ENCODE measurements at places on chromosomes 1 and 21.

GRCh38 chr1:218970397-218970990 is 203.2 kb upstream of the LYPLAL1 start:
- no peak for DNase-seq

DNA sequence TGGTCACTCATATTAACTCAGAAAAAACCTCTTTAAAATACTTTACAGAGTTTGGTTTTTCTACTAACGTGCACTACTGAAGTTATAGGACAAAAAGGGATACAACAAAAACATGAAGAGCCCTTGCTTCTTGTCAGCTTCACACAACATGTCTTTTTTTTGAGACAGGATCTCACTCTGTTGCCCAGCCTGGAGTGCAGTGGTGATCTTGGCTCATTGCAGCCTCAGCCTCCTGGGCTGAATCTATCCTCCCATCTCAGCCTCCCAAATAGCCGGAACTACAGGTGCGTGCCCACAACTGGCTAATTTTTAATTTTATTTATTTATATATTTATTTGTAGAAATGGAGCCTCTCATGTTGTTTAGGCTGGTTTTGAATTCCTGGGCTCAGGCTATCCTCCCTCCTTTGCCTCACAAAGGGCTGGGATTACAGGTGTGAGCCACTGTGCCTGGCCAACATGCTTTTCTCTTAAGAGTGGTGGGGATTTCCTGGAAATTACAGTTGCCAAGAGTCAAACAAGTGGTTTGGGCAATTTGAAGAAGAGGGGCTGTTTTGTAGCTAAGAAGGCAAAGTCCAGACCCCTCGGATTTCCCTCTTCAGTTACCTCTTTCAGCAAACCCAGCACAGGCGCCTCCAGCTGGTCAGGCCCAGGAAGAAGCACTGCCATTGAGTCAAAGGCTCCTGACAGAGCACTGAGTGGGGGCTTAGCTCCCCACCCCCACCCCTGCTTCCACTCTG is 6.4 kb upstream of the SMPDL3B start:
- DNase-seq = no peak

DNA sequence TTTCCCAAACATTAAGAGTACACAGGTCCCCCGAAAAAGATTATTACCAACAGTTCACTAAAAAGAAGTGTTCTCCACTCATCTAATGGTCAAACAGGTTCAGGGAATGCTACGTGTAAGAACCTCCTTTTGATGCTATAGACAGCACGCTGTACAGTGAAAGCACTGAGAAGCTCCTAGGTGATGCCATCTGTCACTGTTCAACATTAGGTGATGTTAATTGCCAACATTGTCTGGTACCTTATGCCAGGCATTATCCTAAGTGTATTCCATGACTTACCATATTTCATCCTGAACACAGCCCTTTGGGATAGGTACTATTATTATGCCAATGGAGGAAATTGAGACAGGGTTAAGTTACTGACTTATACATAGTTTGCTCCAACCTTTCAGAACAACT is 82.1 kb downstream of the DAB1 start:
- DNase-seq = no peak

DNA sequence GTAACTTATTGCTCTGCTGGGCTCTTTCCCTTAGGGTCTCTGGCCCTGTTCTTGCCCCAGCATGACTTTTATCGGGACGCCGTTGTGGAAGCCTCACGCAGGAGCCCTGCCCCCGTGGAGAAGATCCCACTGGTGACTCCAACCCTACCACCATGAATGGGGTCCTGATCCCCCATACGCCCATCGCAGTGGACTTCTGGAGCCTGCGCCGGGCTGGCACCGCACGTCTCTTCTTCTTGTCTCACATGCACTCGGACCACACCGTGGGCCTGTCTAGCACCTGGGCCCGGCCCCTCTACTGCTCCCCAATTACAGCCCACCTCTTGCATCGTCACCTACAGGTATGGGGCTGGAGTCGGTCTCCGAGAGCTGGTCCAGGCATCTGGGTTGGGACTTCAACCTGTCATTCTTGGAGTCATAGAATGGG is 322 bp downstream of the DCLRE1B start:
- peak; percentile 33 for DNase-seq

DNA sequence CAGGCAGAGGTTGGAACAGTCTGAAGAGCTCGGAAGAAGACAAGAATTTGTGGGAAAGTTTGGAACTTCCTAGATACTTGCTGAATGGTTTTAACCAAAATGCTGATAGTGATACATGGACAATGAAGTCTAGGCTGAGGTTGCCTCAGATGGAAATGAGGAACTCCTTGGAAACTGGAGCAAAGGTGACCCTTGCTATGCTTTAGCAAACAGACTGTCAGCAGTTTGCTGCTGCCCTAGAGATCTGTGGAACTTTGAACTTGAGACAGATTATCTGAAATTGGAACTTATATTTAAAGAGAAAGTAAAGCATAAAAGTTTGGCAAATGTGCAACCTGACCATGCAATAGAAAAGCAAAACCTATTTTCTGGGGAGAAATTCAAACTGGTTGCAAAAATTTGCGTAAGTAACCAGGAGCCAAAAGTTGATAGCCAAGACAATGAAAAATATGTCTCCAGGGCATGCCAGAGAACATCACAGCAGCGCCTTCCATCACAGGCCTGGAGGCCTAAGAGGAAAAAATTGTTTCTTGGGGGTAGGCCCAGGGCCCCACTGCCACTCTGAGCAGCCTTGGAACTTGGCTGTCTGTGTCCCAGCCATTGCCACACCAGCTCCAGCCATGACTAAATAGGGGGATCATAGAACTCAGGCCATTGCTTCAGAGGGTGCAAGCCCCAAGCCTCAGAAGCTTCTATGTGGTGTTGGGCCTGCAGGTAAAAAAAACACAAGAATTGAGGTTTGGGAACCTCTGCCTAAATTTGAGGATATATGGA is 675.3 kb downstream of the LTN1 start:
- no peak for DNase-seq

GRCh38 chr1:1331068-1331965 is at the start of gene TAS1R3:
TSS of gene TAS1R3 (plus strand) at chr1:1331280. CDS start at chr1:1331346, 66 bp downstream.
- no peak for DNase-seq

- DNase-seq = no peak
These were observed 83.1 kb upstream of the IRF2BP2 start for GRCh38 chr1:234692966-234693580.

- DNase-seq = no peak
These were observed 8.2 kb upstream of the TMEM240 start for GRCh38 chr1:1548591-1548990.

DNA sequence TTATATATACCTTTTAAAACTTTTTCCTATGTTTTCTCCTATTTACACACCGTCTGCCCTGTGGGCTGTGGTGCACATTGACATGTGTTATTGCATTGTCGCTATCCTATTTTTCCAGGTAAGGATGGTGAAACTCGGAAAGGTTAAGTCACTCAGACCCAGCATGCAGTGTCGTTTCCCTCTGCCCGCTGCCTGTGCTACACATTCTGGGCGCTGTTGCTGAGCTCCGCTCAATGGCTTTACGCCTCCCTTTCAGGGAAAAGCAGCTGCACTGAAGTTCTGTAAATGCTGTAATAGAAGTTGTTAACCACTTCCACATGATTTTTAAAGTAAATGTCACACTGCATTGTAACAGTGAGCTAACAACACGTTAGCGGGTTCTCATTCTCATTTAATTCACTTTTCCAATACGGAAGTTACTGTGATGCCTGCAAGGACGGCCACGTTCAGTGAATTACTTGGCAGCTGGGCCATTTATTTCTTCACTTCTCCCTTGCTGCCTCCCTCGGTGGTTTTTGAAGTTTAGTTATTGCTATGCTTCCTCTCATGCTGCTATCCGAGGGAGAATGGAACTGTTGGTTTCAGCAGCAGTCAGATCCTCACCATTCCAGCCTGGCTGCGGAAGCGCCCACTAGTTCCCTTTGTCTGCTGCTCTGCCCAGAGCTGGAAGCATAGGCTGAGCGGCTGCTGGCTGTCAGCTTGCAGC is 288.7 kb downstream of the SPATA17 start:
- no peak for DNase-seq

GRCh38 chr1:221097479-221098281 is 218.4 kb downstream of the HLX start:
- no peak for DNase-seq

- DNase-seq = no peak
These were observed 246.7 kb downstream of the PTPRU start for GRCh38 chr1:29482991-29483390.

DNA sequence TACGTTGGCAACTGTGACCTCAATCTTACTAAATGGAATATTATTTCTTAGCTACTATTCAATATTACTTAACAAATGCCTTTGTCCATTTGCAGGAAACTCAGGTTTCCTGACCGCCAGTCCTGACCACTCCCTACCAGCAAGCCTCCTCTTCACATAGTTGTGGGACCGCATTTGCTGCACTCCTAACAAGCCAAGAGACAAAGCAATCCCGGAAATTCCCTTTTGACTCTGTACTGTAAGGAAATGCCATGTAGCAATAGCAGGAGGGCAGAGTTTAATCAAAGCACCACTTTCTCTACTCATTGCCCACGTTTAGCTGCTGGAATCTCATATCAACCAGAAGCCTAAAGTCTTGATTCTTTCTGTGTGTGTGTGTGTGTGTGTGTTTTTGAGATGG is 28.1 kb upstream of the ACBD6 start:
- no peak for DNase-seq

DNA sequence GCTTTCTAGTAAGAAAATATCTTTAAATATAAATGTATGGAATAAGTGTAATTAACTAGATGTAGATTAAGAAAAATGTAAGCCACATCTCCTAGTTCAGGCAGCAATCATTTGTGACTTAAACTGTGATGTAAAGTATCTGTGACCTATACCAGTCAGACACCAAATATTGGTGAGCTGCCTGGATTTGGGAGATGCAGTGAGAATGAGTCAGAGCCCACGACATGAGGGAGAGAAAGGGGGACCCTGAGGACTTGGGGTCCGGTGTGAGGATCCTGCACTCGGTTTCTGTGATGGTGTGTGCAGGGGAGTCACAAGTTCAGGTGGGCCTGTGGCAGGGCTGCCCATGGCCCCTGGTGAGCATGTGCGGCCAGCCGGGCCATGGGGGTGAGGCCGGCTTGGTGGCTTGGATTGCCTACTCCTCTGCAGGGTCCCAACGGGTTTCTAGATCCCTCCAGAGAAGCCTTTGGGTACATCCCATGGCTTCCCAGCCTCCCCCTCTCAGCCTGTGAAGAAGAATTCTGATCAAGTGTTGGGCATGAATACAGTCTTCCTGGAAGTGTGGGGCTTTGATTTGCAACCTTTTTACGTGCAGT is 19.0 kb upstream of the ABCG1 start:
- DNase-seq = no peak

- DNase-seq = peak; percentile 56
These were observed 586 bp upstream of the AGPAT3 start for GRCh38 chr21:43864313-43864961.

GRCh38 chr21:16476056-16476825 is 746.5 kb downstream of the USP25 start:
- DNase-seq = no peak

- DNase-seq = no peak
These were observed 48.8 kb downstream of the LRRC40 start for GRCh38 chr1:70156529-70157120.

- DNase-seq = no peak
These were observed 31.0 kb downstream of the DDX20 start for GRCh38 chr1:111786669-111787207.

- DNase-seq = no peak
These were observed 289.8 kb downstream of the NTNG1 start for GRCh38 chr1:107430540-107431228.

- no peak for DNase-seq
These were observed 78.2 kb upstream of the CAPZB start for GRCh38 chr1:19563324-19564097.

- DNase-seq = no peak
These were observed 149.3 kb upstream of the EDN2 start for GRCh38 chr1:41633764-41634163.

GRCh38 chr21:45328198-45329091 is 40.8 kb upstream of the POFUT2 start:
- DNase-seq = no peak

DNA sequence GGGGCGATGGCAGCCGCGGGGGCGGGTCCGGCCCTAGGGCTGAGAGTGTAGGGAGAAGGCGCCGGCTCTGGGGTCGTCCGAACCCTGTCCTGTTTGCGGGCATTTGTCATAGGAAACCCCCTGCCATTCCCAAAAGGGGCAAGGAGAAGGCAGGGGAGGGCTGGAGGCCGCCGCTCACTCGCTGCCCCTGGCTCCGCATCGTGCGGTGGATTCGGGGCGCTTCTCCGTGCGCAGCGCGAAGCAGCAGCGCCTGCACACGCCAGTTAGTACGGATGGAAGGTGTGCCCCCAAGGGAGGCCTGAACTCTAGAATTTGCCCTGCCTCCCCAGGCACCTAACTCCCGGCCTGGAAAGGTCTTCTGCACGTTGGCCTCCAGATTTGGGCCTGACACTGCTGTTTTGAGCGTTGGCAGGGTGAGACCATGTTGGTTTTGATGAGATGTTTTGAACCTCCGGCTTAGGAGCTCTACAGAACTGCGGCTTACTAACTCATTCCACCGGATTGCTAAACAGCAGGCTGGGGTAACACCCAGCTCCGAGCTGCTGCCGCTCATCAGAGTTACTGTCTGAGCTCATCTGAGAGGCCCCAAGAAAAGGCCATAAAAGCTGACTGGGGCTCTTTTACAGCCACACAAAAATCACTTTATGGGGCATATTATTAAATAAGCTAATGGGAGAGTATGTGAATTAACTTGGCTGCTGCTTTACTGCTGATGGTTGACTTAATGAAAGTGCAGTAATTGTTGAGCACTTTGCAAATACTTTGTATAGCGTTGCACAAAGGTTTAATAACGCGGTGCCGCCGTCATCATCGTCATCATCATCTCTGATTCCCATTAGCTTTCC is 987 bp downstream of the GPR137B start:
- no peak for DNase-seq

DNA sequence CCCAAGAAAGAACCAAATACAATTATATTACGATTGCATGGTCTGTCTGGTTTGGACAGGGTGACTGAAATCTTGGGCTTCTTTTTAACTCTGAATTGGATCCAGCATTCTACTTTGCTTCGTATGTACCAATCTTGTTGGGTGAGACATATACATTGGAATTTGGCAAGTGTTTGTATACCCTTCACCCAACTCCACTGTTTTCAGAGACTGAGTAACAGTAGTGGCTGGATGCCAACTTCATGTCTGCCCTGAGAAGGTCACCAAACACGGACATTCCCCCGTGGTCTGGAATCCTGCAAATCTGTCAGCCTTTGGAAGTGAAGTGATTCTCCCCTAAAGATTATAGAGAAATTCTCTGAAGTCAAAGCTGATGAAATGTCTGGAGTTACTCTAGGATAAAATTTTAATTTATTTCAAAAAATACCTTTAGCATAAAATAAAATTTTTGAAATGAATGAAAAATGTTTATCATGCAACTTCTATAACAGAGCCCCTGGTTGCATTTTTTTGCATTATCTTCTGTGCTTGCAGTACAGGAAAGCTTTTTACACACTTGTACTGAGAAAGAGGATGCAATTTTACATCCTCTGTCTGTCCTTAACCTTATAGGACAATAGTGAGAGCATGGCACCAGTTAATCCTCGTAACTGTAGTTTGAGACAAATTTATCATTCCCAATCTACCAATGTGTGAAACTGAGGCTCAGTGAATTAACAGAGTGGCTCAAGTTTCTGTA is 201.8 kb downstream of the DISC1 start:
- DNase-seq = no peak

GRCh38 chr1:19222979-19223824 is 13.1 kb upstream of the UBR4 start:
- no peak for DNase-seq

All from NCI-H1930 (cell line).